ENCODE measurements at places on chromosomes 12 and 14.

DNA sequence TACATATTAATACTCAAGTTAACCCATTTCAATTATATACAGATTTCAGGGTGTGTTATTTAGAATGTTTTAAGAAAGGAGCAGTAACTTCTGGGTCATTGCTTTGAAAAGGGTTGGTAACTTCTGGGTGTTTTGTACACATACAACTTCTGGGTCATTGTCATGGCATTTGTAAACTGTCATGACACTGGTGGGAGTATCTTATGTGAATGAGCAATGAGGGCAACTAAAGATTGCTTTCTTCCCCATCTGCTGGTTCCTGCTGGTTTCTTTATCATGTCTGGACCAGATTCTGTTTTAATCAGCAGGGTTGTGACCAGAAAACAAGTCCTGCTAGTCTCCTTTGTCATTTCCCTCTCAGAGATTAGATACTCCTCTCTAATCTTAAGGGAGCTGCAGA, 713.3 kb downstream of the LRFN5 start:
- no peaks in the 10 kb centered on the region for H3K27me3 ChIP-seq
- no peak for DNase-seq
- H3K36me3 ChIP-seq: no peaks in the 10 kb centered on the region
- H3K4me1 ChIP-seq: no peaks in the 10 kb centered on the region

GRCh38 chr12:13597166-13597565, 384.2 kb downstream of the GRIN2B start:
- H3K36me3 ChIP-seq: no peaks in the 10 kb centered on the region
- no peaks in the 10 kb centered on the region for H3K4me1 ChIP-seq
- no peak for DNase-seq
- no peak overlapping the region for H3K4me3 ChIP-seq
- H3K27me3 ChIP-seq: no peaks in the 10 kb centered on the region

GRCh38 chr12:56724972-56725722, at the start of gene NACA:
Gene NACA, minus strand, starts transcription at chr12:56725299. Its CDS starts 778 bp downstream, at chr12:56724521.
- H3K27ac ChIP-seq: peak within 1 kb of the TSS; percentile 97
- H3K36me3 ChIP-seq: peaks cover 66% of the 10 kb centered on the region
- peak; percentile 95 for DNase-seq
- H3K4me1 ChIP-seq: peaks cover 14% of the 10 kb centered on the region

- no peak overlapping the region for H3K4me3 ChIP-seq
- DNase-seq: no peak
- H3K27ac ChIP-seq: no peak overlapping the region
- H3K4me1 ChIP-seq: no peaks in the 10 kb centered on the region
- H3K27me3 ChIP-seq: no peaks in the 10 kb centered on the region
These were observed 19.0 kb upstream of the KRAS start for GRCh38 chr12:25269701-25270100.

- no peaks in the 10 kb centered on the region for H3K36me3 ChIP-seq
- DNase-seq: no peak
- no peak overlapping the region for H3K4me3 ChIP-seq
- H3K27me3 ChIP-seq: no peaks in the 10 kb centered on the region
- no peaks in the 10 kb centered on the region for H3K4me1 ChIP-seq
These were observed 14.2 kb upstream of the PPP1R1A start for GRCh38 chr12:54602661-54603060.

DNA sequence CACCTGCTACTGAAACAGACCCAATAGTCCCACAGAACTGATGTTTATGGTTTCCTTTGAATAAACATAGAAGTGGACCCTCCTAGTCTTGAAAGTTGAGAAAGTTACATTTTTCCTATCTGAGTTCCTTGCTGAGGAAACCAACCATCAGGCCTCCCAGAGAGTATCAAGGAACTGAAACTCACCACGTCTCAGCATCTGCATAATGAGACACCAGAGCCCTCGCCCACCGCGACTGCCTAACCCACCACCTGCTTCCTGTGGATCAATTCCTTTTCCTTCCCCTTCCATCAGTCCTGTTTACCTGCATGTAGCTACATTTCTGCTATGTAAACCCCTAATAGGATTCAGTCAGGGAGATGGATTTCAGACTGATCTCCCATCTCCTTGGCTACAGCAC, 443.2 kb upstream of the TMEM132C start:
- DNase-seq: no peak
- H3K4me1 ChIP-seq: no peaks in the 10 kb centered on the region
- H3K36me3 ChIP-seq: no peaks in the 10 kb centered on the region
- H3K27ac ChIP-seq: no peak overlapping the region
- no peak overlapping the region for H3K4me3 ChIP-seq

- no peak for DNase-seq
- no peak overlapping the region for H3K4me3 ChIP-seq
- no peaks in the 10 kb centered on the region for H3K36me3 ChIP-seq
- peaks cover 30% of the 10 kb centered on the region for H3K27me3 ChIP-seq
- H3K27ac ChIP-seq: no peak overlapping the region
These were observed 15.4 kb upstream of the KRT5 start for GRCh38 chr12:52535574-52535973.

- H3K4me3 ChIP-seq: no peak overlapping the region
- H3K36me3 ChIP-seq: no peaks in the 10 kb centered on the region
- DNase-seq: no peak
- no peak overlapping the region for H3K27ac ChIP-seq
These were observed 162.7 kb downstream of the BTG1 start for GRCh38 chr12:91982946-91983345.

DNA sequence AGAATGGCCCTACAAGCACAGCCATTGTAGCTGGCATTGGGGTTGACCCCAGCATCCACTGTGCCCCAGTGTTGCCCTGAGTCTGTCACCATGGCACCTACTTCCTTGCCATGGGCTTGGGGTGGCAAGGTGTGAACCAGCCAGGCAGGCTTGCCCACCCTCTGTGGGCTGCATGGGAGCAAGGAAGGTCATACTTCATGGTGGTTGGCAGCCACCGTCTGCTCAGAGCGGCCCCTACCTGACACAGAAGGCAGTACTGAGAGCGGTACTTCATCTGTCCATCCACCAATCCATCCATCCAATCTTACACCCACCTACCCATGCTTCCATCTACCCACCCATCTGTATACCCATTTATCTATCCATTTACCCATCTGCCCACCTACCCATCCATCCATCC, 160.1 kb downstream of the KIF26A start:
- H3K4me3 ChIP-seq: no peak overlapping the region
- no peaks in the 10 kb centered on the region for H3K36me3 ChIP-seq
- no peaks in the 10 kb centered on the region for H3K4me1 ChIP-seq
- H3K27me3 ChIP-seq: no peaks in the 10 kb centered on the region
- no peak for DNase-seq
- H3K27ac ChIP-seq: no peak overlapping the region

DNA sequence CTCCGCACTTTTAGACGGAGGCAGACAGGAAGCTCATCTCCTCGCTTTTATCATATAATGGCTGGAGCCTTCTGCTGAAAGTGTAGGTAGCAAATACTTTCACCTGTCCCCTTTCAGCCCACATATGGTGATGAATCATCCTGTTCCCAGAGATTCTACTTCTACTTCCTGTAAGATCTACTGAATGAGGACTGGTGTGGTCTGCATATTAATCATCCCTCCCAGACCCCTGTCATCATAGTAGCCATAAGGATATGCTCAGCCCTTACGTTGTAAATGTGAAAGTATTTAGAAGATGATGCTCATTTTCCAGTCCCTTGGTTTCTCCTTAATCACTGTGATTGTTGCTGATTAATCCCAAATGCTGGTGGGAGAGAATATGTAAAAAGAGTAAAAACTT, 268.2 kb upstream of the GRIP1 start:
- H3K4me1 ChIP-seq: no peaks in the 10 kb centered on the region
- H3K27ac ChIP-seq: no peak overlapping the region
- no peak for DNase-seq
- no peaks in the 10 kb centered on the region for H3K36me3 ChIP-seq
- no peak overlapping the region for H3K4me3 ChIP-seq

DNA sequence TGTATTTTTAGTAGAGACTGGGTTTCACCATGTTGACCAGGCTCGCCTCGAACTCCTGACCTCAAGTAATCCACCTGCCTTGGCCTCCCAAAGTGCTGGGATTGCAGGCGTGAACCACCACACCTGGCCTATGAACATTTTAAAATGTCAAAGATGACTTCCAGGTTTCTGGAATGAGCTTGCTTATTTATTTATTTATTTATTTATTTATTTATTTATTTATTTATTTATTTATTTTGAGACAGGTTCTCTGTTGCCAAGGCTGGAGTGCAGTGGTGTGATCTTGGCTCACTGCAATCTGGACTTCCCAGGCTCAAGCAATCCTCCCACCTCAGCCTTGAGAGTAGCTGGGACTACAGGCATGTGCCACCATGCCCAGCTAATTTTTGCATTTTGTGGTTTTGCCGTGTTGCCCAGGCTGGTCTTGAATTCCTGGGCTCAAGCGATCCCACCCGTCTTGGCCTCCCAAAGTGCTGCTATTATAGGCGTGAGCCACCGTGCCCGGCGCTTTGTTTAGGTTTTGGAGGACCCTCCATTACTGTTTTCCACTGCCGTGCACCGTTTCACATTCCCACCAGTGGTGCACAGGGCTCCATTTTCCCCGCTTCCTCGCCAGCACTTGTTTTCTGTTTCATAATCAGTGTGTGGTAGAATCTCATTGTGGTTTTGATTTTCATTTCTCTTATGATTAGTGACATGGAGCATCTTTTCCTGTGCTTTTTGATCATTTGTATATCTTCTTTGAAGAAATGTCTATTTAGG, 6.4 kb upstream of the CFAP251 start:
- H3K27me3 ChIP-seq: no peaks in the 10 kb centered on the region
- DNase-seq: no peak
- no peak overlapping the region for H3K4me3 ChIP-seq
- no peak overlapping the region for H3K27ac ChIP-seq

DNA sequence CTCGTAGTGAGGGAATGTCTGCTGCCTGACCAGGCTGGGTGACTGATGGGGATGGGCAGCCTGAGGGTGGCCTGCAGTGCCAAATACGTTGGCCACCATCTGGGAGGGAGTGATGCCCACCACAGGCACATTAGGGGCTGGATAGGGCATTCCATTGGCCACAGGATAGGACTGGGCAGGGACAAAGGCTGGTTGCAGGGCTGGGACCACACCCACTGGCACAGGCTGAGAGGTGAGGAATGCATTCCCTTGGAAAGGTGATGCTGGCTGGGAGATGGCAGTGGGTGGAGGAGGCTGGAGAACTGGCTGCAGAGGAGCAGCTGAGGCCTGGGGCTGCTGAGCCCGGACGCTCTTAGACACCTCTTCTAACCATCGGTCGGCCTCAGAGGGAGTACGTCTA, 39.5 kb downstream of the PAPLN start:
- DNase-seq: no peak
- H3K4me1 ChIP-seq: no peaks in the 10 kb centered on the region
- no peak overlapping the region for H3K27ac ChIP-seq
- peaks cover 48% of the 10 kb centered on the region for H3K36me3 ChIP-seq
- H3K4me3 ChIP-seq: no peak overlapping the region

- no peaks in the 10 kb centered on the region for H3K27me3 ChIP-seq
- no peak overlapping the region for H3K27ac ChIP-seq
- DNase-seq: no peak
- no peaks in the 10 kb centered on the region for H3K36me3 ChIP-seq
- H3K4me1 ChIP-seq: no peaks in the 10 kb centered on the region
These were observed 46.3 kb downstream of the KCNA1 start for GRCh38 chr12:4956054-4956453.

DNA sequence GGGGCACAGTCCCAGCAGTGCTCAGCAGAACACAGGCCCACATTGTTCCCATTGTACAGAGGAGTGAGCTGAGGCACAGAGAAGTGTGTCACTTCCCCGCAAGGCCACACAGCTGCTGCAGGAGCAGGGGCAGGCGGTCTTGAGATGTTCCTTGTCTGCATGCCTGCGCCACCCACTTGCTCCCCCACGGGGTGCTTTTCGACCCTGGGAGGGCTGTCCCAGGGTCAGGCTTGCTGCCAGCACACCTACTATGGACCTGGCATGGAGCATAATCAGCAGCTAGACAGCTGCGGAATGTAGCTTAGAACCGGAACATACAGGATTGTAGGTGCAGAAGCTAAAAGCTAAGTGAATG, 7.8 kb upstream of the EP400 start:
- no peak overlapping the region for H3K4me3 ChIP-seq
- no peaks in the 10 kb centered on the region for H3K27me3 ChIP-seq
- no peak overlapping the region for H3K27ac ChIP-seq
- DNase-seq: no peak
- peaks cover 70% of the 10 kb centered on the region for H3K36me3 ChIP-seq

GRCh38 chr14:56949828-56950227, 139.5 kb upstream of the OTX2 start:
- H3K36me3 ChIP-seq: no peaks in the 10 kb centered on the region
- no peaks in the 10 kb centered on the region for H3K4me1 ChIP-seq
- no peaks in the 10 kb centered on the region for H3K27me3 ChIP-seq
- no peak for DNase-seq

GRCh38 chr12:113440947-113441782, 19.0 kb downstream of the SDSL start:
- no peak overlapping the region for H3K27ac ChIP-seq
- H3K27me3 ChIP-seq: peaks cover 25% of the 10 kb centered on the region
- H3K4me3 ChIP-seq: no peak overlapping the region

- no peak overlapping the region for H3K4me3 ChIP-seq
- H3K36me3 ChIP-seq: no peaks in the 10 kb centered on the region
- H3K4me1 ChIP-seq: no peaks in the 10 kb centered on the region
- no peak overlapping the region for H3K27ac ChIP-seq
- H3K27me3 ChIP-seq: no peaks in the 10 kb centered on the region
These were observed 17.4 kb upstream of the PYGL start for GRCh38 chr14:50961605-50962221.

DNA sequence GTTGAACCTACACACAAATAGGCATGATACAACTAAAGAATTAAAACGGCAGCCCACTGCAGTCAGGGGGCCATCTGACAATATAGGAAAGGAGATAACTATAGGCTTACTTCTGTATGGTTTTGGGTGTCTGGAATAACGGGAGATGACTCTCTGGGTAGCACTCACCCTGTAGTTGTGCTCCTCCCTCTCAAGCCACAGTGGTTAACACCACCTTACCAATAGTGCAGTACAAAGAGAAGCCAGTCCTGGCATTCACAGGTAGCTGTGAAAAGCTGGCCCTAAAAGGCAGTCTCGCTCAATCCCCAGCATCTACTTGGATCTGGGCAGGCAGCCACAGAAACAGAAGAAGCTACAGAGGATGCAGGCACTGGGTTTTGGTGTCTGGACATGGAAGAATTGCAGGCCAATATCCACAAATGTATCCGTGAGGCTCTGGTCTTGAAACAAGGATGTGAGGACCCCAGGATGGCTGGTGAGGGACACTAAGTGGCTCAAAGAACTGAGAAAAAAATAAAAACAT, 93.0 kb downstream of the DPF3 start:
- DNase-seq: no peak
- no peak overlapping the region for H3K27ac ChIP-seq
- H3K27me3 ChIP-seq: no peaks in the 10 kb centered on the region

GRCh38 chr14:103319422-103319821, 14.6 kb upstream of the EIF5 start:
- no peak for DNase-seq
- no peak overlapping the region for H3K27ac ChIP-seq
- no peaks in the 10 kb centered on the region for H3K27me3 ChIP-seq
- peaks cover 32% of the 10 kb centered on the region for H3K4me1 ChIP-seq

GRCh38 chr14:59816941-59817340, 53.6 kb downstream of the RTN1 start:
- no peaks in the 10 kb centered on the region for H3K36me3 ChIP-seq
- DNase-seq: no peak
- H3K4me3 ChIP-seq: no peak overlapping the region
- H3K27ac ChIP-seq: no peak overlapping the region
- H3K4me1 ChIP-seq: no peaks in the 10 kb centered on the region
